ENCODE measurements at places on chromosomes 6 and 20. TPM values are rescaled to one million over a fixed set of nuclear protein-coding genes. Genes with fewer than 3 reads are reported as not detected.

- H3K27ac ChIP-seq: no peak overlapping the region
- H3K4me3 ChIP-seq: no peak overlapping the region
- DNase-seq: peak; percentile 61
- H3K4me1 ChIP-seq: no peaks in the 10 kb centered on the region
- H3K27me3 ChIP-seq: peaks cover 2% of the 10 kb centered on the region
- no peaks in the 10 kb centered on the region for H3K36me3 ChIP-seq
These were observed 287.6 kb downstream of the PHF3 start for GRCh38 chr6:63923139-63923739.

GRCh38 chr6:71222671-71223070, 65.9 kb upstream of the OGFRL1 start:
- no peaks in the 10 kb centered on the region for H3K36me3 ChIP-seq
- no peak for DNase-seq
- no peak overlapping the region for H3K27ac ChIP-seq

C20orf202 gene
- under 0.01 TPM for total RNA-seq

GRCh38 chr6:142918339-142919042, 26.5 kb downstream of the HIVEP2 start:
- H3K4me1 ChIP-seq: no peaks in the 10 kb centered on the region
- no peaks in the 10 kb centered on the region for H3K36me3 ChIP-seq
- H3K27me3 ChIP-seq: no peaks in the 10 kb centered on the region
- no peak overlapping the region for H3K27ac ChIP-seq

RAET1E gene
- 1.5 TPM for total RNA-seq

All from fibroblast of lung (primary cell).